ENCODE measurements at places on chromosomes 7 and 10. TPM values are rescaled to one million over a fixed set of nuclear protein-coding genes. Genes with fewer than 3 reads are reported as not detected.

DNA sequence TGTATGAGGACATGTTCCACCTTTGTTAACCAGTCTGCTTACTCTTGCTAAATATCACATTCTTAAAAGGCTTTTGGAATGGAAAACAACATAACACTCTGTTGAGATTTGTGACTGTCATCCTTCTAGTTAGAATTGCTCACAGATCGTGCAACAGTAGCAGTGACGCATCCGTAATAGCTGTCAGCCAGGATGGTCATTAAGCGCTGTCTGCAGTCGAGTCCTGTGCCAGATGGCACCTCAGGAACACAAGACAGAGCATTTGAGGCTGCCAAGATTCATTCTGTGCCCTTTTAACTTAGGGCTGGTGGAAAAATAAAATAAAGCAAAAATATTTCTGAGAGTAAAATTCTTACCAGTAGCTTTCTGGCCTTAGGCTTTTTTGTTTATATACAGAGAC lies 348.6 kb downstream of the ANKRD7 start:
- DNase-seq = no peak

ITIH5 gene
- total RNA-seq = 1.0 TPM

ZWINT gene
- 18.8 TPM for total RNA-seq

ODAD2 gene
- 0.26 TPM for total RNA-seq

UMAD1 gene
- total RNA-seq = 3.7 TPM

All from dermis microvascular lymphatic vessel endothelial cell (primary cell).